AG10803 (cell line): ENCODE measurements at places on chromosomes 4 and X.

DNA sequence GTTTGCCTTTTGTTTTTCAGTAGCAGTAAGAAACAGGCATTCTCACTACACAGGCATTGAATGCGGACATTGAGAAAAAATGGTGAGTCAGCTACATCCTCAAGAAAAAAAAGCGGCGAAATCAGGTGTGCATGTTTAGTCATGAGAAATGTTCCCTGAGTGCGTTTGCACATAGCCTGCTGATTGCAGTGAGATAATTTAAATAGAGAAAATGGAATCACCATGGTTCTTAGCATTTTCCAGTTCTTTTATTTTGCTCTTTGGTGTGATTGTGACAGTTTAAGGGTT lies 54.1 kb upstream of the CLDN34 start:
- no peak for DNase-seq

DNA sequence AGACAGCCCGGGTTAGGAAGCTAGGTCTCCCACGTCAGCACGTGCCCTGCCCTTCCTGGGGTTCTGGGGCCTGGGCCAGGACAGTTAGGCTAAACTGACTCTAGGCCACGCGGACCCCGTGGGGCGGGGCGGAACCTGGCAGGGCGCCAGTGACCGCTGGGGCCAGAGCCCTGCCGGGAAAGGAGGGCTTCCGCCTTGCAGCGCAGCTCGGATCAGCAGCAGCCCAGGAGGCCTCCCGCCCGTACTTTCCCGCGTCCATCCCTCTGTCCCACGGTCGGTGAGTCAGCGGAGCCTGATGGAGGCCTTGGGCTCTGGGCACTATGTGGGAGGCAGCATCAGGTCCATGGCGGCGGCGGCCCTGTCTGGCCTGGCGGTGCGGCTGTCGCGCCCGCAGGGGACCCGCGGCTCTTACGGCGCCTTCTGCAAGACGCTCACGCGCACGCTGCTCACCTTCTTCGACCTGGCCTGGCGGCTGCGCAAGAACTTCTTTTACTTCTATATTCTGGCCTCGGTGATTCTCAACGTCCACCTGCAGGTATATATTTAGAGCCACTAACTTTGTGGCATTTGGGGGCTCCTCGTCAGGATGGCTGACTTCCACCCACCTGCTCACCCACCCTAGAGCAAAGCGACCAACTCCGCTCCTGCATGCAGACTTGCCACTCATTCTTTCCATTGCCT lies at the start of gene SMIM10:
TSS of gene SMIM10 (plus strand) at position 191 of the 681 bp plus-strand sequence. CDS start at position 296, 105 bp downstream.
- peak; percentile 65 for DNase-seq

DNA sequence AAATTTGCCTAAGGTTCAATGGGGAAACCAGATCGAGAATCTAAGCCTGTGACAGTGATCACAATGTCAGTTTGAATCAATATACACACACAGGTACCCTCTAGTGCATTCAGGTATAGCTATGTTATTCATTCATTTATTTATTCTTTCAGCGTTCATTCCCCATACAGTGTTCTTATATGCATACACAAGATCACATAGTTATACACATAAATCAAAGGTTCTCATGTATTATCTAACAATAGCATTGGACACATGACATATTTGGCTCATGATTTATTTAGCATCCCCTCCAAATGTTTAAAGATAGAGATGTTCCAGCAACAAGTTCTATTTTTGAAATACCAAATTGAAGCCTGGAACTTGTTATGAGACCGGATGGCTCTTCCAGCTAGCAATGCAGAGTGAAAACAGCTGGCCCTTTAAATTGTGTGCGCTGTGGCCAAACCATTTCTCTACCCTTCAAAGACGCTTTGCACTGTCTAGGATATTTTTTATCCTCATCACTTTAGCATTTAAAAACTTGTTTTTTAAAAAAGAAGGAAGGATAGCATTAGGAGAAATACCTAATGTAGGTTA lies 131.0 kb downstream of the ATXN3L start:
- no peak for DNase-seq

- DNase-seq: no peak
These were observed 23.3 kb downstream of the HAND2 start for GRCh38 chr4:173506597-173507211.

GRCh38 chr4:143564472-143564871 lies 51.0 kb downstream of the SMARCA5 start:
- no peak for DNase-seq
